ENCODE measurements at places on chromosomes 1 and 21. TPM values are rescaled to one million over a fixed set of nuclear protein-coding genes. Genes with fewer than 3 reads are reported as not detected.

- H3K27ac ChIP-seq: no peak overlapping the region
- no peak for DNase-seq
- H3K4me3 ChIP-seq: no peak overlapping the region
- H3K36me3 ChIP-seq: no peaks in the 10 kb centered on the region
Observed at GRCh38 chr1:38559446-38560165, 300.0 kb downstream of the RRAGC start.

DNA sequence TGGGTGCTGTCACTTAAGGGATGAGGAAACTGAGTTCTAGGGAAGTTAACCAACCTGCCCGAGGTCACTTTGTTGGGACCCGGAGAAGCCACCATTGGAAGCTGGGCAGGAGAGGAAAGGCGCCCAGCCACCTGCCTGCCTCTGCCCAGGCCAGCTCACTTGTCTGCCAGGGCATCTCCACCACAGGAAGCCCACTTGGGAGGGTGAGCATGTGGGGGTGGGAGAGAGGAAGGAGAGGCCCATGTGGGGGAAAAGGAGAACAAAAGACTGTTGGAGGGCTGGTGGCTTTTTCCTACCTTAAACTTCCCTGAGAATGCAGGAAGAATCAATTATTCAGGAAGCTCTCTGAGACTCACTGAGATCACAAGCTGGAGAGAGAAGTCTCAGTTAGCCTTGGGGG lies 43.8 kb upstream of the SELENON start:
- H3K4me3 ChIP-seq: no peak overlapping the region
- H3K27me3 ChIP-seq: no peaks in the 10 kb centered on the region
- no peaks in the 10 kb centered on the region for H3K4me1 ChIP-seq
- no peak overlapping the region for H3K27ac ChIP-seq
- DNase-seq: no peak
- H3K36me3 ChIP-seq: no peaks in the 10 kb centered on the region

- H3K27ac ChIP-seq: no peak overlapping the region
- H3K4me1 ChIP-seq: no peaks in the 10 kb centered on the region
- no peak for DNase-seq
- H3K27me3 ChIP-seq: peaks cover 42% of the 10 kb centered on the region
- H3K36me3 ChIP-seq: no peaks in the 10 kb centered on the region
Observed at GRCh38 chr1:153399401-153400055, 8.7 kb upstream of the S100A8 start.

Gene FNBP1L
- 14.1 TPM for total RNA-seq

GRCh38 chr1:233019778-233020325 lies 69.4 kb downstream of the NTPCR start:
- H3K4me1 ChIP-seq: peaks cover 24% of the 10 kb centered on the region
- no peak overlapping the region for H3K4me3 ChIP-seq
- H3K36me3 ChIP-seq: no peaks in the 10 kb centered on the region

- no peaks in the 10 kb centered on the region for H3K4me1 ChIP-seq
- H3K27ac ChIP-seq: no peak overlapping the region
- H3K27me3 ChIP-seq: no peaks in the 10 kb centered on the region
- no peak for DNase-seq
Observed at GRCh38 chr1:157734321-157734720, 33.8 kb upstream of the FCRL3 start.

GRCh38 chr1:63268876-63269275 lies 53.5 kb upstream of the FOXD3 start:
- no peak for DNase-seq
- no peak overlapping the region for H3K27ac ChIP-seq
- no peaks in the 10 kb centered on the region for H3K36me3 ChIP-seq
- H3K27me3 ChIP-seq: no peaks in the 10 kb centered on the region
- H3K4me1 ChIP-seq: no peaks in the 10 kb centered on the region
- no peak overlapping the region for H3K4me3 ChIP-seq

Gene IQGAP3
- total RNA-seq: 64.1 TPM

Gene ERICH3
- total RNA-seq: not detected

GRCh38 chr1:113205980-113206766 lies 133.2 kb downstream of the LRIG2 start:
- no peak overlapping the region for H3K27ac ChIP-seq
- no peaks in the 10 kb centered on the region for H3K27me3 ChIP-seq
- H3K4me1 ChIP-seq: no peaks in the 10 kb centered on the region
- no peaks in the 10 kb centered on the region for H3K36me3 ChIP-seq
- DNase-seq: no peak
- H3K4me3 ChIP-seq: no peak overlapping the region

Gene IL23R
- not detected for total RNA-seq

DNA sequence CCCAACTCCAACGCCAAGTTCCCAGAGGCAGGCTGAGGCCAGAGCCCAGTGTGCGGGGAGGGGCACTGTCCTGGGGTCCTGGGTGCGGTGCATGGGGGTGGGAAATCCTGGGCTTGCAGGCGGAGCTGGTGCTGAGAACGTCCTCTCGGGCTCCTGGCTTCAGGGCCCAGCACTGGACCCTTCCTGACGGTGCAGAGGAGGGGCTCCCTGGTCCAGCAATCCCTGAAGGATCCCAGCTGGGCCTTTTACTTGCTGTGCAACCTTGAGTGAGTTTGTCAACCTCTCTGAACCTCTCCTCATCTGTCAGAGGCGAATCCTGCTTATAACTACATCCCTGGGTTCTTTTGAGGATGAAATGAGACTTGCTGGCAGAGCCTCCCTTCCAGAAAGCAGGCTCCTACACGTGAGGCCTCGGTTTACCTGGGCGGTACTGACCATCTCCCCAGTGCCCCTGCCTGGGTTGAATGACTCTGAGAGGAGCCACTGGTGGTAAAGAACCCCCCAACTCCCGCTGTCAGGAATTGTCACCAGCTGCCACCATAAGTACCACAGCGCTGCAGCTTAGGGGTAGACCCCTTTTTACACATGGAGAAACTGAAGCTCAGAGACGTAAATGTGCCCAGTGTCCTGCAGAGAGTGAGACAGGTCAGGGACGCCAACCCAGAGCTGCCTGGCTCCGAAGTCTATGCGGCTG lies 77.3 kb downstream of the DHRS3 start:
- H3K27ac ChIP-seq: no peak overlapping the region
- H3K27me3 ChIP-seq: no peaks in the 10 kb centered on the region
- no peak overlapping the region for H3K4me3 ChIP-seq
- DNase-seq: no peak

Gene TMIGD3
- not detected for total RNA-seq

- H3K27ac ChIP-seq: no peak overlapping the region
- no peak for DNase-seq
- H3K36me3 ChIP-seq: no peaks in the 10 kb centered on the region
- no peak overlapping the region for H3K4me3 ChIP-seq
Observed at GRCh38 chr1:228279011-228279721, 71.3 kb downstream of the OBSCN start.

Gene FMO5
- 1.5 TPM for total RNA-seq

- H3K36me3 ChIP-seq: no peaks in the 10 kb centered on the region
- no peaks in the 10 kb centered on the region for H3K4me1 ChIP-seq
- DNase-seq: no peak
- no peaks in the 10 kb centered on the region for H3K27me3 ChIP-seq
Observed at GRCh38 chr1:199243423-199244061, 604.7 kb downstream of the PTPRC start.

GRCh38 chr1:172390683-172391551 lies 29.6 kb upstream of the C1orf105 start:
- no peak overlapping the region for H3K4me3 ChIP-seq
- H3K36me3 ChIP-seq: no peaks in the 10 kb centered on the region
- H3K27me3 ChIP-seq: no peaks in the 10 kb centered on the region
- H3K27ac ChIP-seq: no peak overlapping the region
- DNase-seq: no peak

GRCh38 chr1:46150085-46150484 lies 17.7 kb upstream of the PIK3R3 start:
- no peaks in the 10 kb centered on the region for H3K4me1 ChIP-seq
- H3K4me3 ChIP-seq: no peak overlapping the region
- no peaks in the 10 kb centered on the region for H3K27me3 ChIP-seq

DNA sequence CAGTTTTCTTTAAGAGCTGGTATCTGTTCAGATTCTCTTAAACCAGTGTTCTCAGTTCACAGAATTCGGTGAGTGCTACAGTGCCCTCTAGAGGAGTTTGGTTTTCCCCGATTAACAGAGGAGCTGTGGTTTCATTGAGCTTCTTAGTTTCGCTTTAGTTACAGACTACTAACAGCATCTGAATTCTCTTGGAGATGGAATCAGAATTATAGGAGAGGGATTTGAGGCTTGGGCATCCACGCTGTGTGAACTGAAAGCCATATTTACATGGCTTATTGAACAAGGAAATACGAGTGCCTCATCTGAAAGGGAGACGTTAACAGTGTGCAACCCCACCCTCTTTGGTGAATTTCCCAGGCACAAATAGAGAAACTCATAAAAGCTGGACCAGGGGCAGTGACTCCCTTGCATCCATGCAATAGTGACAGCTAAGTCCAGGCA lies 202.0 kb downstream of the USH2A start:
- peak overlapping the region; percentile 37 for H3K4me3 ChIP-seq
- no peaks in the 10 kb centered on the region for H3K36me3 ChIP-seq
- no peaks in the 10 kb centered on the region for H3K27me3 ChIP-seq
- no peak for DNase-seq

Gene MMP23B
- total RNA-seq: 0.79 TPM

DNA sequence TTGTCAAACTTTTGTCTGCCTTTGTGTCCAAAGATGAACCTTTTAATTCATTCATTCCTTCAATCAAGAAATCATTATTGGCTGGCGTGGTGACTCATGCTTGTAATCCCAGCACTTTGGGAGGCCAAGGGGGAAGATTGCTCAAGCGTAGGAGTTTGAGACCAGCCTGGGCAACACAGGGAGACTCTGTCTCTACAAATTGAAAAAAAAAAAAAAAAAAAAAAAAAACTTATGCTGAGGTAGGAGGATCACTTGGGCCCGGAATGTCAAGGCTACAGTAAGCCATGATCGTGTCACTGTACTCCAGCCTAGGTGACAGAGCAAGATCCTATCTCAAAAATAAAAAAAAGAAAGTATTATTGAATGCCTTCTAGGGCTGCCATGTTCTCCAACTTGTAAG lies 51.3 kb upstream of the CXADR start:
- no peak overlapping the region for H3K27ac ChIP-seq
- no peaks in the 10 kb centered on the region for H3K27me3 ChIP-seq
- H3K4me3 ChIP-seq: no peak overlapping the region
- no peaks in the 10 kb centered on the region for H3K4me1 ChIP-seq

Gene HTR6
- total RNA-seq: not detected

Gene RER1
- 90.3 TPM for total RNA-seq

Gene SLC2A5
- not detected for total RNA-seq

DNA sequence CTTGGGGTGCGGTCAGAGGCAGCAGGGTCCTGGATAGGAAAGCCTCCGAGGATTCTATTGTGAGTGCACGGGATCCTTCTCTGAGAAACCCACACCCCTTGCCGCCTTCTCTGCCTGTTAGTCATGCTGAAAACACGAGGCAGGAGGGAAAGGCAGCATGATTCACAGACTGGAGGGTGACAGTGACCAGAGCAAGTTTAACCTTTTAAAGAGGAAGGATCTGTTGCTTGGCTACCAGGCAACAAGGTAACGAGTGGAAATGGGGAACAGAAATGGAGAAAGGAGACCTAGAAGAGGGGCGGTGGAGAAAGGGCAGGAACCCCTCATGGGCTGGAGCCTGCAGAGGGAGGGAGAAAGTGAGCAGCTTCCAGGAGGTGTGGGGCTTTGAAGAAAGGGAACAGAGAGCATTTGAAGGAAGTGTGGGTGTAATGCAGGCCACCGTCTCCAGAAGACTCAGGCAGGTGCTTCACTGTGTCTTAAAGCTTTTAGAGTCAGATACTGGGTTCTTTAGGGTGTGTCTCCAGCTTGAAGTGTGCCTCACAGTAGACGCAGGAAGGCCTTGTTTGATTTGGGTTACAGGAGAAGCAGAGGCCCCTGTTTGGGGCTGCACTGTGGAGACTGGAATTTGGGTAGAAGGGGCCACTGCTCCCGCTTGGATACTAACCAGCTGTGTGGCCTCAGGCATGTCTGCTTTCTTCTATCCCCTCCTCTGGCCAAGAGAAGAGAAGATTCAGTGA lies 19.1 kb downstream of the OPTC start:
- H3K36me3 ChIP-seq: no peaks in the 10 kb centered on the region
- H3K27me3 ChIP-seq: no peaks in the 10 kb centered on the region
- peaks cover 46% of the 10 kb centered on the region for H3K4me1 ChIP-seq
- DNase-seq: peak; percentile 96

GRCh38 chr1:96478228-96478627 lies 243.4 kb upstream of the PTBP2 start:
- no peaks in the 10 kb centered on the region for H3K27me3 ChIP-seq
- no peaks in the 10 kb centered on the region for H3K36me3 ChIP-seq
- peaks cover 11% of the 10 kb centered on the region for H3K4me1 ChIP-seq
- no peak overlapping the region for H3K4me3 ChIP-seq
- no peak for DNase-seq
- H3K27ac ChIP-seq: no peak overlapping the region
